Stimulated activated CD4-positive, alpha-beta T cell treated with anti-CD3 and anti-CD28 coated beads, Interleukin-1b, Interleukin-23, amount 100 ng/mL, for 4 hours (primary cell): ENCODE measurements at places on chromosomes 5 and 9.

GRCh38 chr5:61004448-61004847 lies 59.4 kb downstream of the NDUFAF2 start:
- no peak for DNase-seq

DNA sequence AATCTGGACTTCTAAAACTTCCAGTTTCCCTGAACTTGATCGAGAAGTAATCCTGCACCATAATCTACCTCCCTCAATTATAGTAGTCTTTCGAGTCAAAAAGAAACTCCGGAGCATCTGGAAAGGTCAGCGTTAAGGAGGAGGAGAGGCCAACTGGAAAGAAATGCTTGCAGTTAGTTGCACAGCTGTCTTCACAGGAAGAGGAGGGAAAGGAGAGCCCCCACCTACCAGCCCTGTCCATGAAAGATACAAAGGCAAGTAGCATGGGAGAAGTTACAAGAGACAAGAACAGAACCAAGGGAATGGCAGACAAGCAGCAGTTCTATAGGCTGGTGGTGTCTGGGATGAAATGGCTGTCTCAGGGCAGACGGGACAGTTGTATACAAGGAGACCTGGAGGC lies 170.6 kb downstream of the RAB3C start:
- no peak for DNase-seq

- DNase-seq = no peak
Observed at GRCh38 chr5:89967771-89968444, 441.6 kb downstream of the CETN3 start.

- DNase-seq = no peak
Observed at GRCh38 chr9:126981218-126981617, 66.6 kb downstream of the RALGPS1 start.

DNA sequence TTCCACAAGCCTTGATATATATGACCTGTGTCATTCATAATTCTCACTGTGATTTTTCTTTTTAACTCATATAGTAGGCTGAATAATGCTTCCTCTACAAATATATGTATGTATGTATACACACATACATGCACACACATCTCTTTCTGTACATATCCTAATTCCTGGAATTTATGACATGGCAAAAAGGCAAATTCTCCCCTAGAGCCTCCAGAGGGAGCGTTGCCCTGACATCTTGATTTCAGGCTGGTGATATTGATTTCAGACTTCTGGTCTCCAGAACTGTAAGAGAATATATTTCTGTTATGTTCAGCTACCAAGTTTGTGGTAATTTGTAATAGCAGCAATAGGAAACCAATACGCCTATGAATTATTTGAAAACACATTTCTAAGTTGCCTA lies 166.6 kb upstream of the GAS1 start:
- DNase-seq = no peak

DNA sequence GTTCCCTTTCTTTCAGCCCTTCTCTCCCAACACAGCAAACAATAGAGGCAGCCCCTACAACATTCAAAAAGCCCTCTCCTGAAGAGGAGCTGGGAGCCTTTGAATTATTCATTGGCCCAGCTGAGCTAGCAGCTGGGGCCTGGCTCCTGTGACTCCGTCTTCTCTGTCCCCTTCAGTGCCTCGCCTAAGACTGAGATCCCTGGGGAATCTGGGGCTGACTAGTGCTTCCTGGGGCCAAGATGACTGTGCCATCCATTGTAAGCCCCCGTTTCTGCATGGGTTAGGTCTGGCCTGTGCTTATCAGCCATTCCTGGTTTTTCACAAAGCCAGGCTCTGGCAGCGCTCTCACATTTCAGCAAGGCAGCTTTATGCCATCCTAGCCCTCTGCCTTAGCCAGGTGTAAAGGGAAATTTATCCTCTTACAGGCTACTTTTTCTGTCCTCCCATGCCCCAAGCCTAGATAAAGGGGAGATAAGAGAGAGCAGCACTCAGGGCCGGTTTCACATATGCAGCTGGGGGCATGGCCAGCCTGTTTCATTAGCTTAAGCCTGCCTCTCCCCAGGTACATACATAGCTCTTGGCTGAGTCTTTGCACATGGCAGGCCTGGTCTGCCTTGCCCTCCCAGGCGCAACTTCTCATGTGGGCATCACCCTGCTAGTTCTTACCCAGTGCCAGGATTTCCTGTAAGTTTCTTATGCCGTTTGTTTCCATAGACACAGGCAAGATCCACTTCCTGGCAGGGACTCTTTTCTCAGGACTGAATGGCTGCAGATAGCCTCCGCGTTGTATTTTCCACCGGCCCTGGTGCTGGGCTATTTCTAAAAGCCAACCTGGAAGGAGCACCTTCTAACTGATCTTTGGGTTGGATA lies 15.8 kb downstream of the PTPA start:
- no peak for DNase-seq

DNA sequence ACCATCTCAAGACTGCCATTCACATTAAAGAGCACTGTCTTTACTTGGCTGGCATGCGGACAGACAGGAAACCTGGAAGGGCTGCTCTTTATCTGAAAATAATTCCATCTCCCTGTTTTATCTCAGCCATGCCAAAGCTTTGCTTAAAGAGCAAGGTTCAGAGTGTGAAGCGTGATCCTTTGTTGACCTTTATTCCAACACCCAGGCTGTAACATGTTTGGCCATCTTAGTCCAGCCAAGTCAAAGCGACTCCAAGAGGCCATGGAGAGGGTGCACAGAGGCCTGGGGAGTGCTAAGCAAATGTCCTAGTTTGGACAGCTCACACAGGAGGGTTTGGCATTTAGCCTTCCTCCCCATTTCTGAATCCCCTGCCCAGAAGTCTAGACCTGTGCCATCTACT lies 194.7 kb downstream of the PJA2 start:
- no peak for DNase-seq

GRCh38 chr5:32753765-32754164 lies 42.6 kb downstream of the NPR3 start:
- DNase-seq = no peak

GRCh38 chr5:116612431-116612830 lies 37.8 kb upstream of the SEMA6A start:
- DNase-seq = no peak

DNA sequence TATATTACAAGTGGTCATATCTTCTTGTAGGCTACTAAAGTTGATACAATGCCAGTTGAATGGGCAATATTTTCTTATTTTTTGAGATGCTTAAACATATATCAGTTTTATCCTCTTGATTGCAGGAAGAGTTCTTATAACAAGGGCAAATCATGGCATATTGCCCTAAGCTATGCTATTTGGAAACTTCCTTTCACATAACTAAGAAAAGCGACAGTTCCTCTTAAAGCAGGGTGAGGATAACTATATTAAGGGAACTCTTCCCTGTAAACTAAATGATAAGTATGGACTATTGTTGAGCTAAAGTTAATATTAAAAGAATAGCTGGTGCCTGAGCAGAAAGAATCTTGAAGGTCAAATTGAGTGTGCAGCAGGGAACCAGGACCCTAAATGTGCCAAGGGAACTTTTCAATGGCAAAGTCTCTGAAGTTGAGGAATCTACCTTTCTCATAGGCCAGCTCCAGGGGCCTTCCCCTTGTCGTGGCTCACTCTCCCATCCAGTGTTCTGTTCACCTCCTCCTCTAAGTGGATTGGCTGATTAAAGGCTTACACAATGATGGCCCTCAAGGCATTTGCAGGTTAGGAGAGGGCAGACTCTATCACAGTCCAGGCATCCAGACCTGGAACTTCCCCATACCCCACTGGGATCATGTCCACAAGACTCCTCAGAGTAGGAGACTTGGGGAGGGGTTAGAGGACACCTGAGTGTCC lies 26.8 kb downstream of the FYB1 start:
- no peak for DNase-seq

DNA sequence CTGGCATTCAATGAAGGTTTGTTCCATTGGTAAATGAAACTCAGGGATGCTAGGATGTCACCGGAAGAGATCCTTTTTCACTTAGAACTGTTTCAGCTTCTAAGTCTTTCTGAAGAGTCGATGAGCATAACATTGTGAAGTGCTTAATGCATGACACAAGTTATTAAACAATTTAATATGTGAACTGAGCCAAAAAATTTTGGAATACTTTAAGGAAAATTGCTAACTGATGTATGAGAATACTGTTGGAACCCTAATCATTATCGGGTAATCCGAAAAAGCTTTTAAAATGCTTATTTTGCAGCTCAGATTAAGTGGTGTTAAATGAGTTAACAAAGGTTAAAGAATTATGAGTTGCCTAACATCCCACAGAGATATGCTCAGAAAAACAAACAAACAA lies 34.9 kb downstream of the DMRT2 start:
- no peak for DNase-seq

DNA sequence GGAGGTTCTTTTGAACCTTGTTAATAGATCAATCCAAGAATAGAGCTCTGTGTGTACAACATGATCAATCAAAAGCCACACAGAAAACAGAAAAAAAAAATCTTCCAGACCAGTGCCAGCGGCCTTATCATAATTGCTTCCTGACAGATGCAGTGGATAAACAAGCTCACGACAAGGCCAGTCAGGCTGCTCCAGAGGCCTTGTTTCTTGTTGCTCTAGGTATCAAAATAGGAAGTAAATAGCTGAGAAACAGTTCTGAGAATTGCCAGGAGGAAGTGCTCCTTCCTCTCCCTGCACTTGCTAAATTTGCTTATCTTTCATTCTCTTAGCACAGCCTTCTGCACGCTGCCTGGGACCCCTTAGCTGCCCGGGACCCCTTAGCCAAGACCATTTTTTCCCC lies 199.0 kb upstream of the TARS1 start:
- DNase-seq = no peak

DNA sequence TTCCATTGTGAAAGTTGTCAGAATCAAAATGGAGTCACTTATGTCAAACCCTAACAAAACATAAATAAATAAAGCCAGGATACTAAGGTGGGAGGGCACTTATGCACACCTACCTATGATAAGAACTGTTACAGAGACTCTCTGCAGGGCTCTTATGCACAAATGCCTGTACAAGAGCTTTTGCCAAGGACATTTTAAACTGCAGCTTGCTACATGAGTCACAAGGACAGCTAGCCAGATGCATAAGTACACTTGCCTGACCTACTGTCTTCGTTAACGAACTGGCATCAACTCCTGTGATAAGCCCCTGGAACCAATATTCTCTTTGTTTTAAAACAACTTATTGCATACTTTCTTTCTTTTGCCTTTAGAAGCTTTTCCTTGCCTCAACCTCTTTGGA lies 152.9 kb upstream of the SPEF2 start:
- no peak for DNase-seq

- no peak for DNase-seq
Observed at GRCh38 chr9:75993434-75993833, 103.0 kb downstream of the PCSK5 start.

DNA sequence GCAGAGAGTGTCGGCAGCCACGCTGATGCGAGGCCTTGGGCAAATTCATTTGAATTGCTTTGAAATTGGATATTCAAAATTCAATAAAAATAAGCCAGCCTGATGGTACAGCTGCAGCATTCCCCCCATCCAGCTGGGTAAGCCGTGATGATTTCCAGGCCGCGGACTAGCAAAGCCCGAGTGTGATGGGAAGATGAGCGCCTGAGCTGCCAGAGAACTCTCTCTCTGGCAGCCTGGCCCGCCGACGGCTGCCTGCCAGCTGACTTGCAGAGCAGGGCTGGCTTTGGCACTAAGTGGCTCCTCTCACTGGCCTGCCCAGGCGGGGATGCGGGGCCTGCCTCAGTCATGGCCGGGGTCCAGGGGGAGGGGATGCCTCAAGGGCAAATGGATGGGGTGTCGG lies 268.3 kb upstream of the WWC1 start:
- no peak for DNase-seq

GRCh38 chr5:1438871-1439270 lies 6.4 kb downstream of the SLC6A3 start:
- no peak for DNase-seq

GRCh38 chr9:136203408-136204144 lies 1.4 kb downstream of the LHX3 start:
- DNase-seq = no peak
